ENCODE measurements at places on chromosomes 7 and 10. TPM values are rescaled to one million over a fixed set of nuclear protein-coding genes. Genes with fewer than 3 reads are reported as not detected.

Gene ATP5MK
- total RNA-seq = 130 TPM

Gene CYP3A5
- total RNA-seq = 2.9 TPM

Gene AQP1
- total RNA-seq = 0.14 TPM

Gene GPC2
- total RNA-seq = 2.1 TPM

Gene C7orf25
- 4.4 TPM for total RNA-seq

Gene ZNF365
- 5.5 TPM for total RNA-seq

Gene RELN
- total RNA-seq = 0.34 TPM

Gene CNTNAP2
- total RNA-seq = 2.1 TPM

Gene NSUN5
- 58.8 TPM for total RNA-seq

Gene LRRTM3
- not detected for total RNA-seq

Gene ADARB2
- not detected for total RNA-seq

Gene NUDT13
- 1.3 TPM for total RNA-seq

Gene IQUB
- under 0.01 TPM for total RNA-seq

Gene ZNF716
- total RNA-seq = not detected

Gene TMEM178B
- 0.07 TPM for total RNA-seq

Gene ING3
- 15.7 TPM for total RNA-seq

Gene TMEM229A
- total RNA-seq = not detected

Gene ATG9B
- 1.00 TPM for total RNA-seq

Gene SCART1
- total RNA-seq = 0.64 TPM

Gene ZNF487
- total RNA-seq = 2.6 TPM
